ENCODE measurements at places on chromosomes 11 and 22.

- H3K36me3 ChIP-seq, result peaks cover under 1% of the 10 kb centered on the region
- no peak for DNase-seq
- H3K27me3 ChIP-seq, result no peaks in the 10 kb centered on the region
- H3K27ac ChIP-seq, result no peak overlapping the region
- H3K4me1 ChIP-seq, result no peaks in the 10 kb centered on the region
These were observed 71.2 kb upstream of the GDPD4 start for GRCh38 chr11:77372726-77373125.

- no peak for DNase-seq
- H3K4me3 ChIP-seq, result no peak overlapping the region
- no peaks in the 10 kb centered on the region for H3K36me3 ChIP-seq
These were observed 2.0 kb downstream of the FAT3 start for GRCh38 chr11:92226331-92227229.

- no peak for DNase-seq
- H3K27me3 ChIP-seq, result no peaks in the 10 kb centered on the region
- no peak overlapping the region for H3K27ac ChIP-seq
- H3K4me3 ChIP-seq, result no peak overlapping the region
- no peaks in the 10 kb centered on the region for H3K36me3 ChIP-seq
These were observed 55.3 kb downstream of the CELSR1 start for GRCh38 chr22:46482056-46482675.

DNA sequence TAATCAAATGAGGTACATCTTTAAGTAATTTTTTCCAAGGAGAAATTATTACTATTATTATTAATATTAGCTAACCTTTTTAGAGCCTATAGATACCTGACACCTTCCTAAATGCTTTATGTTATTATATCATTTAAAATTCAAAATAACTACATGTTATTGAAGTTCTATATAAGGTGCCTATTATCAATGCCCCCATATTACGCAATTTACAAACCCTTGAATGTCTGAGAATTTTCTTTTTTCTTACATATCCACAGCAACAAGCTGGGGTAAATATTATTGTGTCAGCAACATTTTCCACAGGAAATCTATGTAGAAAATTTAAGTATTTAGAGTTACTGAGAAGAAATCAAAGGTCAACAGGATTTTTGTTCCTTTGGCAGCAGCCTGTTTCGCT lies 327.3 kb downstream of the NXPE2 start:
- DNase-seq, result no peak
- no peaks in the 10 kb centered on the region for H3K36me3 ChIP-seq
- H3K27me3 ChIP-seq, result no peaks in the 10 kb centered on the region
- H3K4me3 ChIP-seq, result no peak overlapping the region
- H3K4me1 ChIP-seq, result no peaks in the 10 kb centered on the region
- no peak overlapping the region for H3K27ac ChIP-seq

- no peak overlapping the region for H3K4me3 ChIP-seq
- no peaks in the 10 kb centered on the region for H3K36me3 ChIP-seq
- no peak overlapping the region for H3K27ac ChIP-seq
- no peaks in the 10 kb centered on the region for H3K4me1 ChIP-seq
- DNase-seq, result no peak
These were observed 47.0 kb downstream of the LDLRAD3 start for GRCh38 chr11:35990816-35991215.

GRCh38 chr22:32631507-32632255 lies 157.1 kb downstream of the FBXO7 start:
- H3K36me3 ChIP-seq, result no peaks in the 10 kb centered on the region
- no peak overlapping the region for H3K4me3 ChIP-seq
- H3K4me1 ChIP-seq, result peaks cover 41% of the 10 kb centered on the region

DNA sequence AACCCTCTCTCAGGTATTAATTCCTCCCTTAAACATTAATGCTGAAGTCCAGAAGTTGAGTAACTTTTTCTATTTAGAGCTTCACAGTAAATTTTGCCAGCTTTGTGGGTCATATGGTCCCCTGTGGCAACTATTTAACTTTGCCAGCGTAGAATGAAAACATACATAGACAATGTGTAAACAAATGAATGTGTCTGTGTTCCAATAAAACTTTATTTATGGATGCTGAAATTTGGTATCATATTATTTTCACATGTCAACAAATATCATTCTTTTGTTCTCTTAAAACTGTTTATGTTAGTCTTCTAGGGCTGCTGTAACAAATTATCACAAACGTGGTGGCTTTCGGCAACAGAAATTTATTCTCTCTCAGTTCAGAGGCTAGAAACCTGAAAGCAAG lies 85.1 kb downstream of the TMEM135 start:
- no peaks in the 10 kb centered on the region for H3K27me3 ChIP-seq
- no peak overlapping the region for H3K27ac ChIP-seq
- H3K36me3 ChIP-seq, result no peaks in the 10 kb centered on the region
- H3K4me3 ChIP-seq, result no peak overlapping the region

GRCh38 chr11:35146711-35147110 lies 7.7 kb downstream of the CD44 start:
- H3K27me3 ChIP-seq, result no peaks in the 10 kb centered on the region
- no peak overlapping the region for H3K27ac ChIP-seq
- H3K36me3 ChIP-seq, result no peaks in the 10 kb centered on the region
- no peak for DNase-seq
- H3K4me3 ChIP-seq, result no peak overlapping the region
- peaks cover 42% of the 10 kb centered on the region for H3K4me1 ChIP-seq

DNA sequence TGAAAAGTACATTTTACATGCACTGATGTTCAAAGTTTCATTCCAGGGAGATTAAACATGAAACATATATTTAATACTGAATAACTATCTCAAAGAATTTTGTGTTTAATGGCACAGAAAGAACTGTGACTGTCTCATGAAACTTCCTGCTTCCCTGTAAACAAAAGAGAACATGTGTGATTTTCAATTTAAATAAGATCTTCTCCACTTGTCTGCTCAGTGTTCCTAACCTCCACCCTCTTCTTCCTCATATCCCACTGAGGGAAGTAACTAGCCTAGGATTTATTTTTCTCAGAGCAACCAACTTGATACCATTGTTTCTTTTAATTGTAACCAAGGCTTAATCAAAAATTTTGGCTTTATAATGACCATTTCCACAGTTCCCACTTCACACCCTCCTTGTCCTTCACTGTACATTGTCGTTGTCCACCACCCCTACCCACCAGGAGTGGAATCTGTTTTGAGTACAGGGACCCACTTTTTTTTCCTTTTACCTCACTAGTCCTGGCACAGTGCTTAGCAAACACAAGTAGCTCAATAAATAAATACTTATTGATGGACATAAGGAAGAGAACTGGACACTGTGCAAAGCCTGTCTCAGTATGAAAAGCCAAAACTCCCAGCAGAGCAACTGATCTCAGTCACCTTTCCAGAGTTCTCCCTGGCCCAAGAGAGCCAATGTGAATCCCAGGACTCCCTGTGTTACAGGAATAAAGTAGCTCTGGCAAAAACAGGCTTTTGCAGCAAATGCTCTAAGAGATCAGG lies 4.2 kb downstream of the CPSF7 start:
- H3K27me3 ChIP-seq, result no peaks in the 10 kb centered on the region
- no peak for DNase-seq
- H3K4me3 ChIP-seq, result no peak overlapping the region
- H3K4me1 ChIP-seq, result peaks cover 5% of the 10 kb centered on the region
- H3K27ac ChIP-seq, result no peak overlapping the region

DNA sequence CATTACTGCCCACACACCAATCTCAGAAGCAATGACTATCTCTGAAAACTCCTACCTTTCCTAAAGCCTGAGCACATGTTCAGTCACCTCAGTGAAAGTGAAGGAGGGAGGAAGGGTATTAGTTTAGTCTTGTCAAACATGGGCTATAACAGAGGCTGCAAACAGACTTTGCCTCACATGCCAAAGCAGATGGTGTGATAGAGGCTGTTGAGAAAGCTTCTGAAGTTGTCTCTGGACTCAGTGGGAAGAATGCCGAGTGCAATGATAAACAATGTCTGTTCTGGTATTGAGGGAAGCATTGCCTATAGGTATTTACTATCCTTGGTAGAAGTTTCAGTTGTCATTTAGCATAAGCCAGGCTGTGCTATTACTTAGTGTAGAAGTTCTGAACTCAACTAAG lies 314.5 kb upstream of the CCDC90B start:
- no peaks in the 10 kb centered on the region for H3K4me1 ChIP-seq
- H3K4me3 ChIP-seq, result no peak overlapping the region
- no peak overlapping the region for H3K27ac ChIP-seq
- no peak for DNase-seq
- H3K27me3 ChIP-seq, result no peaks in the 10 kb centered on the region
- H3K36me3 ChIP-seq, result no peaks in the 10 kb centered on the region

DNA sequence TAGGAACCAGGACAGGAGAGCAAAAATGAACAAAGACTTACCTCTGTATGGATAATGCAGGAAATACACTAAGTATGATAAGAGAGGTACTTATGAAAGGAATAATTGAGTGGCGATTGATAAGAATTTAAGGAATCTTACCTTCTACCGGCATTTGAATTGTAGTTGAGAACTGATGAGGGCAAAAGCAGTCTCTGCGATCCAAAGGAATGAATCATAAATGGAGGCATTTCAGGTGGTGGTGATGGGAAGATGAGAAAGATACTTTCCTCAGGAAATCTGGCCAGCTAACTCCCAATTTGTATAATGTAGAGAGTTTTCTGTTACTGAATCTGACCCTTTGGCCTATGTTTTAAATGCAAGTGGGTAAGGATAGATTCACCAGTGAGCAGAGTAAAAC lies 71.9 kb upstream of the C11orf87 start:
- no peaks in the 10 kb centered on the region for H3K27me3 ChIP-seq
- no peaks in the 10 kb centered on the region for H3K4me1 ChIP-seq
- DNase-seq, result no peak
- H3K4me3 ChIP-seq, result no peak overlapping the region
- H3K36me3 ChIP-seq, result no peaks in the 10 kb centered on the region

GRCh38 chr11:69810289-69811118 lies 8.7 kb downstream of the FGF3 start:
- H3K4me3 ChIP-seq, result no peak overlapping the region
- no peak overlapping the region for H3K27ac ChIP-seq
- H3K27me3 ChIP-seq, result no peaks in the 10 kb centered on the region
- no peaks in the 10 kb centered on the region for H3K36me3 ChIP-seq
- DNase-seq, result no peak

DNA sequence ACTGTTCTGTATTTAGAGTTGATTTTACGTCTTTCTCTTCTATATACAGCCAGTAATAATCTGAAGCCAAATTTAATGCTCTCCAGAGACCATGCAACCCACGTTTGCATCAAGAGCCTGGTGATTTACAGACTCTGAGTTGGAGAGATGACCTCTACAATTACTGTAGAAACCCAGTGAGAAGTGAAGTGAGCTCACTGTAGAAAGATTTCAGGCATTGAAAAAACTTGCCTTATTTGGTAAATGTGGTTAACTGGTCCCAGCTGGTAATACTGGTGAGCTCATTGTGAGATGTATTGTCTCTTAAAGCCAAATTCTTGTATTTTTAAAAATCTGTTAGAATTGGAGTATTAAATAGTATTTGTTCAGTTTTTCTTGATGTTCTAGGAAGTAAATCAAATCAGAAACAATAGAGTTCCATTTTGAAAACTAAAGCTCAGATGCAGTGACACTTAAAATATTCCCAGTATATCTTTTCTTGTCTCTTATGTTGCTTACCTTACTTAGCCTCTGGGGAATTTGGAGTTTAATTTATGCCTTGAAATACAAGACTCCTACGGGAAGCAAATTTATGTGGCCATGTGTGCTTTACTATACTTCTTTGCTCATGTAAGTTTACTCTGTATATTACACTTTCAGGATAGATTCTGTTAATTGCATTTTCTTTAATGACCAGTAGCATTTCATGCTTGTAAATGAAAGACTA lies 189.9 kb downstream of the ARHGAP42 start:
- H3K27me3 ChIP-seq, result no peaks in the 10 kb centered on the region
- no peaks in the 10 kb centered on the region for H3K36me3 ChIP-seq
- DNase-seq, result no peak
- no peak overlapping the region for H3K4me3 ChIP-seq
- H3K27ac ChIP-seq, result no peak overlapping the region

DNA sequence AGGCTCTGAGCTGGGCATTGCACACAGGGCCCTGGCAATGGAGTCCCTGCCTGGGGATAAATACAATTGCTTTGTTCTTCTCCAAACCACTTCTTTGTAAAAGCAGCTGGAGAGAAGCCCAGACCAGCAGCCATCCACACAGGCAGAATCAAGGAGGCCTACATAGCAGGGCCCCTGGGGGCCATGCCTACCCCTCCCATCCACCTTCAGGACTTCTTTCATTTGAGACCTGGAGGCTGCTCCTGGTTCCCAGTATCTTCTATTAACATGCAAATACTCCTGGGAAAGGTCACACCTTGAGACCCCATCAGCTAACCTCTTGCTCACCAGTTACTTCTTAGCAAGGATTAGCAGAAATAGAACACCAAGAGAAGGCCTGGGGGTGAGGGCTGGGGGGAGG lies 511.1 kb downstream of the SOX6 start:
- H3K27ac ChIP-seq, result no peak overlapping the region
- no peak for DNase-seq
- no peaks in the 10 kb centered on the region for H3K36me3 ChIP-seq
- no peaks in the 10 kb centered on the region for H3K27me3 ChIP-seq

- no peaks in the 10 kb centered on the region for H3K36me3 ChIP-seq
- H3K4me1 ChIP-seq, result no peaks in the 10 kb centered on the region
- H3K4me3 ChIP-seq, result no peak overlapping the region
- no peak for DNase-seq
- H3K27ac ChIP-seq, result no peak overlapping the region
These were observed 37.0 kb upstream of the PPARA start for GRCh38 chr22:46113110-46113909.

GRCh38 chr11:77080643-77081210 lies 14.0 kb downstream of the CAPN5 start:
- no peak overlapping the region for H3K4me3 ChIP-seq
- H3K4me1 ChIP-seq, result peaks cover 6% of the 10 kb centered on the region
- H3K27me3 ChIP-seq, result no peaks in the 10 kb centered on the region
- DNase-seq, result no peak
- H3K36me3 ChIP-seq, result no peaks in the 10 kb centered on the region
- no peak overlapping the region for H3K27ac ChIP-seq

GRCh38 chr11:59842316-59842715 lies 3.0 kb downstream of the CBLIF start:
- no peak overlapping the region for H3K27ac ChIP-seq
- H3K4me3 ChIP-seq, result no peak overlapping the region
- H3K36me3 ChIP-seq, result no peaks in the 10 kb centered on the region
- H3K4me1 ChIP-seq, result no peaks in the 10 kb centered on the region
- H3K27me3 ChIP-seq, result no peaks in the 10 kb centered on the region

- peak overlapping the region; percentile 55 for H3K27ac ChIP-seq
- no peak for DNase-seq
- no peak overlapping the region for H3K4me3 ChIP-seq
- peaks cover 3% of the 10 kb centered on the region for H3K4me1 ChIP-seq
These were observed 895 bp downstream of the TEAD1 start for GRCh38 chr11:12674936-12675696.

GRCh38 chr11:14420223-14420622 lies 61.2 kb upstream of the RRAS2 start:
- H3K4me3 ChIP-seq, result no peak overlapping the region
- H3K4me1 ChIP-seq, result peaks cover 30% of the 10 kb centered on the region
- H3K27ac ChIP-seq, result no peak overlapping the region

- H3K27ac ChIP-seq, result no peak overlapping the region
- H3K36me3 ChIP-seq, result no peaks in the 10 kb centered on the region
- no peak for DNase-seq
- H3K4me3 ChIP-seq, result no peak overlapping the region
These were observed 61.8 kb downstream of the FAM83F start for GRCh38 chr22:40056559-40056958.

GRCh38 chr22:40654522-40655167 lies 18.1 kb upstream of the MRTFA start:
- no peak overlapping the region for H3K27ac ChIP-seq
- H3K4me3 ChIP-seq, result no peak overlapping the region
- H3K4me1 ChIP-seq, result no peaks in the 10 kb centered on the region
- H3K36me3 ChIP-seq, result no peaks in the 10 kb centered on the region

All from thymus (tissue), 14 donors.